Suppressor macrophage treated with lipopolysaccharide for 4 hours (primary cell): ENCODE measurements at places on chromosomes 7 and 10.

DNA sequence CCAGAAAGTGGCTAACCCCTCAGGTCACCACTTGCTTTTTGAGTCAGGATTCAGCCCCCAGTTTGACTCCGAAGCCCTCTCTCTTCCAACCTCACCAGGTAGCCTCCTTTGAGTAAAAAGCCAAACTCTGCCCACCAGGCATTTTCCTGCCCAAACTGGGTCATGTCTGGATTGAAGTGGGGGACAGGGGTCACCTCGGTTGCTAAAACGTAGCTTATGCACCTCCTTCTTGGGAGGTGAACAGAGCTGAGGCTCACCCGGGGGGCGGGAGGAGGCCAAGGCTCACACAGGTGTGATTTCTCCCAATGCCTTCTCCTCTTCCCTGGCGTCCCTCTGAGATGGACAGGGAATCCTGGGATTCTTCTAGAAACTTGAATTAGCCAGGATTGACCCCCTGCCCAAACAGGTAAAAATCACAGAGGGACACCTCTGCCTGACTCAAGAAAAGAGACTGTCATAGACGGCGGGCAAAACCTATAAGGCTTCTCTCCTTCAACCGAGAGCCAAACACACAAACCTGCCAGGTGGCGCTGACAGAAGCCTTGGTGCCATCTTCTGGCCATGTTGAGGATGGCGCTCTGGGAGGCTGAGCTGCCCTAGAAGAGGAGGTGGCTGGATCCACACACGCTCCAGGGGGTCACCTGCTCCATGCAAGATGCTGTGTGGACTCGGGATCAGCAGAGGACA is 51.6 kb downstream of the PRLHR start:
- peak; percentile 48 for DNase-seq

GRCh38 chr10:100576282-100576635 is 40.5 kb downstream of the HIF1AN start:
- no peak for DNase-seq

GRCh38 chr7:230274-230673 is 37.9 kb downstream of the FAM20C start:
- DNase-seq: no peak

DNA sequence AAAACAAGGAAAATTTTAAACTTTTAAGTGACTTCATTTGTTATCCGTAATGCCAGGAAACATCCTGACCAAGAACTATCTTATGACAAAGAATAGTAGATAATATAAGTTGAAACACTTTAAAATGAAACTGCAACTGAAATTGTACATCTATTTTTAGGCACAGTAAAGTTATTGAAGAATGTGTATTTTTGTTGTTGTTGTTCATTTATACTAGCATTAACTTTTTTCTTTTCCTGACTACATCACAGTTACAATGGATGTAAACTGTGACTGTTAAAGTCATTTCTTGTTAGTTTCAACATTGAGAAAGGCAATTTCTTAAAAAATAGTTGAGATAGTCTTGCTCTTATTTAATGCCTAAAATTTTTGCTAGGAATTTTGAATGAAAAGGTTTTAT is 2.6 kb downstream of the CPED1 start:
- DNase-seq: peak; percentile 43

DNA sequence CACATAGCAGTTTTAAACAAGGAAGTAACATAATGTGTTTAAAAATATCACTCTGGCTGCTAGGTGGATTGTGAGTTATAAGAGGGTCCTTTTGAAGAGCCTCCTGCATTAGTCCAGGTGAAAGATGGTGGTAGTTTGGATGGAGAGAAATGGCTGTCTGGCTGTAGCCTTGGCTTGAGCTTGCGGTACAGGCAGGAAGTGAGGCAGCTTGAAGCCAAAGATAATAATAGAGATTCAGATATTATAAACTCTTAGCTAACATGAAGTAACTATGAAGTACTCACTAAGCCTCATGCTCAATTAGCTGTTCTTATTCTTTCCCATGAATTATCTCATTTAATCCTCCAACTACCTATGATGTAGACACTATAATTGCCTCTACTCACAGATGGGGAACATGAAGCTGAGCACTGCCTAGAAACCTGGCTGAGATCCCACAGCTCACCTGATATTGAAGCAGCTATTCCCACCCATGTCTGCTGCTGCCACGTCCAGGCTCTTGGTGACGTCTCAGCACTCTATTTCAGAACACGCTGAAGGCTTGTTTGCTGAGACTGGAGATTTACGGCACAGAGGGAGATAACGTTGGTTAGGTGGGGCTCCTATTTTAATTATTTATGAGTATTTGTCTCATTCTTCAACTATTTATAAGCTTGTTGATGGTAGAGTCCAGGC is 10.4 kb downstream of the C10orf120 start:
- DNase-seq: no peak

DNA sequence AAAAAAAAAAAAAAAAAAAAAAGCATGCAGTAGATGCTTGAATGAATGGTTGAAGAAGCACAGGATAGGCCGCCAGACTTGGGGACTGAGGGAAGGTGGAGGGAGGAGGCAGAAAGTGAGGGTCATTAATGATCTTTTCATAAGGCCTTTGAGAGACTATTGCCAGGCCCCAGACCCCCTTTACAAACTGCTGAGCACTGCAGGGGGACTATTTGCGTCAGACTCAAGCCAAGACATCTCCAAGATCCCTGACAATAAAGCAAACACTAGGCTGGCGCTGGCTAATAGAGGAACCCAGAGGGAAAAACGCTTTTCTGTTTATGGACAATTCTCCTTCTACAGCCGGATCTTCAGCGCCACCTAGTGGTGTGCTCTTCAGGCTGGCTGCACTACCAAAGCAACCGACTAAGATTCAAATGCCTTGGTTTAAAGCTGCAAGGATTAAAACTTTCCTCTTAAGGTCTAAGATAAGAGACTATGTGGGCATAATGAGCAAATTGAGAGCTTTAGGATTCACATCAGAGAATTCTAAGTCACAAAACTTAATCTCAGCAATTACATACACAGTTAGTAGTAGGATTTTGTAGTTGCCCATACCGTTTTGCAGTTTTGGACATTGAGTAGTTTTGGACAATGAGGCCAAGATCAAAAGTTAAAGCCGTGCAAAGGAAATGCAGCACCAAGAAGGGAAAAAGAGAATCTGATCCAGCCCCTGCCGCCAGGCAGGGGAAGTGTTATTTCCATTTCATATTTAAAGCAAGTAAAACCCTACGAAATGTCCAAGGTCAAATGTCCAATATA is 17.9 kb upstream of the AGK start:
- peak; percentile 80 for DNase-seq
